ENCODE measurements at places on chromosomes 7 and 10. TPM values are rescaled to one million over a fixed set of nuclear protein-coding genes. Genes with fewer than 3 reads are reported as not detected.

CLRN3 gene
- total RNA-seq = not detected

LFNG gene
- total RNA-seq = 14.9 TPM

GRCh38 chr7:70512144-70512543, 619.8 kb upstream of the GALNT17 start:
- no peak for DNase-seq

DNA sequence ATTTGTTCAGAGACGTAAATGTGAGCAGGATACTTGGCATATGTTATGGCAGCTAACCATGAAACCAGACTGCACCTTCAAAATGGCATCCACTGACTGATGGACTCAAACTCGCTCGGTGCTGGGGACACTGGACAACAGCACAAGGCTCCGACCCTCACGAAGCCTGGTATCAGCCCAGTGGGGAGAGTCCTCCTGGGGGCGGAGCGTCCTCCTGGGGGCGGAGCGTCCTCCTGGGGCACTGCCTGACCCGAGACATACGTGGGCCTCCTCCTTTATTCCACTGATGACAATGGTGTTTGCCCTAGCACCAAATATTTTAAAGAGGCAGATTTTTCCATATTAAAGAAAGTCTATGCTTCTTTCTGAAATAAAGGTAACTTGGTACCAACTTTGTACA, 39.5 kb downstream of the ESYT2 start:
- no peak for DNase-seq

DNA sequence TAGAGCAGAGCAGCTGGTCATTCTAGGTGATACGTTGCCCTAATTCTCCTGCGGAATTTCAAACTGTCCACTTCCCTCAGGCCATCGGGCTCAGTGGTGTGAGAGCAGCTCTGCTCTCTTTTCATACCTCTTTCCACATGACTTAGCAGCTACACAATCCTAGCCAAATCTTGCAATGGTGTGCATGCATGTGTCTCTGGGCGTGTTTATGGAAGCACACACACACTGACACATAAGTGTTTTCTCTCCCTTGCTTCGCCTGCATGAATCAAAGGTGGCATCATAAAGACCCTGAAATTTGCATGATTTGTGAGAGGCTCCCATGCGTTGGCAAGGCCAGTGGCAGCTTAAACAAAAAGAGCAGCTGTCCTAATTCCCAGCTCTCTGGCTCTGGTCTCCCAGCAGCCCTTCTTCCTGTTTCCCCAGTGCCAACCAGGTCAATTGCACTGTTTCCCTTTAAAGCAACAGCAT, 1189.5 kb downstream of the GATA3 start:
- no peak for DNase-seq

DNA sequence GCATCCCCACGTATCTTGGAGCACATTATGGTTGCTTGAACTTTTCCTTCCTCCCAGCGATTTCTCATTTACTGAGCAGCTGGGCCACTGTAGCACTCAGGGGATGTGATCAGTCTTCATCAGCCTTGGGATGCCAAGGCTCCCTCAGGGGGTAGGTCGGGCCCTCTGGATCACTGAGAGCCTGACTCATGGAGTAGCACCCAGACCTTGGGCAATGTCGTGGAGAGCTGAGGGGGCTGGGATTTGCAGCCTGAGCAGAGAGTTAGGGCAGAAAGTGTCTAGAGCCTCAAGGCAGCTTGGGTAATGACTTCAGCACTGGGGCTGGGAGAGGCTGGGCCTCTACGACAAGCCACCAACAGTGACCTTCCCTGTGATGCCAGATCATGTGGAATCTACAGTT, 86.5 kb upstream of the CXCL12 start:
- DNase-seq = no peak
